Fibroblast of the conjunctiva (primary cell): ENCODE measurements at places on chromosomes 6 and 20.

GRCh38 chr6:89145091-89145955, 532 bp upstream of the PM20D2 start:
- no peak for DNase-seq

GRCh38 chr20:34891166-34892062, 15.0 kb downstream of the ACSS2 start:
- DNase-seq = peak; percentile 47

- DNase-seq = no peak
Measured at GRCh38 chr20:59144179-59144830, 19.3 kb upstream of the ZNF831 start.

GRCh38 chr6:138678168-138678567, 95.4 kb upstream of the CCDC28A start:
- DNase-seq = no peak

- DNase-seq = no peak
Measured at GRCh38 chr6:169208011-169208410, 45.6 kb downstream of the THBS2 start.

DNA sequence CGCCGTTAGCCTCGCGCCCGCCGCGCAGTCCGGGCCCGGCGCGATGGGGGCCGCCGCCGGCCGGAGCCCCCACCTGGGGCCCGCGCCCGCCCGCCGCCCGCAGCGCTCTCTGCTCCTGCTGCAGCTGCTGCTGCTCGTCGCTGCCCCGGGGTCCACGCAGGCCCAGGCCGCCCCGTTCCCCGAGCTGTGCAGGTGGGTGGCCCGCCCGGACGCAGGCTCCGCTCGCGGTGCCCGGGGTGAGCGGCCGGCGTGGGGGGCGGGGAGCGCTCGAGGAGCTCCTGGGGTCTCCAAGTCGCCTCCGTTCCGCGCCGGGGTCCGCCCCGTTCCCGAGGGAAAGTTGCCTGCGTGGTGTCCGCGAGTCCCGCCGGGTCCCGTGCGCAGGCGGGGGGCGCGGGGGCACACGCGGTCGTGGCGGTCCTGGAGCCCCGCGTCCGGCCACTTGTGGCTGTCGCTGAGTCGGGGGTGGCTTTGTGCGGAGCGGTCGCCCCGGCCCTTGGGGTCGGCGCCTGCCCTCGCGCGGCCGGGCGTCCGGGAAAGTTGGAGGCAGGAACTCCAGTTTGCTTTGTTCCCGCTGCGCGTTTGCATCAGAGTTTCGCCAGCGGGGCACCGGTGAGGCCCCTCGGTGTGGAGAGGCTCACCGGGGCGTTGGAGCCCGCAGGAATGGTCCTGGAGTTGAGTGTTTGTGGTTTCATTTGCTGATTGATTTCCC, 476 bp downstream of the IGF2R start:
- no peak for DNase-seq

GRCh38 chr6:35552285-35552917, 39.7 kb upstream of the TULP1 start:
- DNase-seq = no peak

DNA sequence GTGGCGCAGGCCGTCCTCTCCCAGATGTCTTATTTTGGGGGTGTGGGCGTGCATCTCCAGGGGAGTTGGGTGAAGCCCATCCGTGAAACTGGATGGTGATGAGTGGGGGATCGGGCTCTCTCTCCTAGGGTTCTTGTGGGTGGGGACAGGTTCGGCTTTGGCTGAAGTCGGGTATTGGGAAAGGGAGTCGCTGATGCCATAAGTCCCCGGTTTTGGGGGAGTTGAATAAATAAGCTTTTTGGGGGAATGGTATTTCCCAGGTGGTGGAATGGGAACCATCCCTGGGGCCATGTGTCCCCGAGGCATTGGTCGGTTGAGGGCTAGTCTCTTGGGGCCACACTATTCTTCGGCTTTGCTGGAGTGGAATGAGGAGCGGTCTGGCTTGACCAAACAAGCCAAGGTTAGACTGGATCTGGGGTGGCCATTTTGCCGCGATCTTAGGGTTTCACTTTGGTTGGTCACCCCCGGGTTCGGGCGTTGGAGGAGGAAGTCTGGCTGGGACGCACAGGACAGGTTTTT, 481 bp downstream of the ZNF133 start:
- DNase-seq = no peak

DNA sequence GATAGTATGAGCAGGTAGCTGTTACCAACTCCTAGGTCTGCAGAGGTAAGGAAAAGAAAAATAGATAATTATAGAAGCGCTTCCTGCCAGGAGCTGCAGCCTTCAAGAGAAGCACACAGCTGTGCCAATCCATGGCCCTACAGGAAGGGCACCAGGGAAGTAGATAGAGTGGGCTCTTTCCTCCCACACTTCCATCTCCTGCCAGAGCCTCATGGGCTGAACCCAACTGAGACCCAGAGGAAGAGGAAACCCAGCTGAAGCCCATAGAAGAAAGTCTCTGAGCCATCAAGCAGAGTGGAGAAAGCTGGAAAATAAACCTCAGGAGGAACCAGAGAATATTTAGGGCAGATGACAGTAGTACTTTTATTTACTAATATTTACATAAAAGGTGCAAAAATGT, 146.7 kb upstream of the ATXN1 start:
- DNase-seq = no peak

GRCh38 chr20:63095718-63096654, 89.2 kb upstream of the BHLHE23 start:
- DNase-seq = no peak

- no peak for DNase-seq
Measured at GRCh38 chr6:35511562-35511941, 1.1 kb downstream of the TULP1 start.
